Activated naive CD8-positive, alpha-beta T cell treated with anti-CD3 and anti-CD28 coated beads, Interleukin-2, amount 50 U/mL, for 16 hours (primary cell): ENCODE measurements at places on chromosomes 7 and 10.

- DNase-seq = no peak
Observed at GRCh38 chr10:112565434-112566053, 118.5 kb downstream of the VTI1A start.

DNA sequence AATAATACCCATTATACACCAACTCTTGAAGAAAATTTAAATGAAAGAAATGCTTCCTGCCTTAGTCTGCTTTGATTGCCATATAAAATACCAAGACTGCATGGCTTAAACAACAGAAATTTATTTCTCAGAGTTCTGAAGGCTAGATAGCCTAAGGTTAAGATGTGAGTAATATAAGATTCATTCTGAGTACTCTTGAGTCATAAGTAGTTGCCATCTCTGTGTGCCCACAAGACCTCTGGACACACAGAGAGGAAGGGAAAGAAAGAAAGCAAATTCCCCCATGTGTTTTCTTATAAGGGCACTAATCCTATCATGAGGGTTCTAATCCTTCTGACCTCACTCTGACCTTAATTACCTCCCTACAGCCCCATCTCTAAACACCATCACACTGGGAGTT, 201.2 kb downstream of the PTN start:
- no peak for DNase-seq

DNA sequence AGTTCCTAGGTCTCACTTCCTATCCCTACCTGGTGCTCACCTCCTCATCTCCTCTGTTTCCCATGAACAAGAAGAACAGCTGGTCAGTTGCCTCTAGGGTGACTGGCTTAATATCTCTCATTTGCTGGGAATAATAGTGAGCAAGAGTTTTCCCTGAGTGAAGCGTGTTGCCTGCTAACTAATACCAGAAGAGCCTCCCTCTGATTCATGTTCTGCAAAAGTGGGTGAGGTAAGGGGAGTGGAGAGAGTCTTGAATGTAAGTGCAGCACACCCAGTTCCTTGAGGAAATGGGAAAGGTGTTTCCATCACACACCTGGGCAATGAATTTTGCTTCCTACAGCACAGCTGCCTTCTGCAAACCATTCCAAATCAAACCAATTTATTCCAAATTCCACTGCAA, 29.6 kb downstream of the FZD1 start:
- DNase-seq = no peak

DNA sequence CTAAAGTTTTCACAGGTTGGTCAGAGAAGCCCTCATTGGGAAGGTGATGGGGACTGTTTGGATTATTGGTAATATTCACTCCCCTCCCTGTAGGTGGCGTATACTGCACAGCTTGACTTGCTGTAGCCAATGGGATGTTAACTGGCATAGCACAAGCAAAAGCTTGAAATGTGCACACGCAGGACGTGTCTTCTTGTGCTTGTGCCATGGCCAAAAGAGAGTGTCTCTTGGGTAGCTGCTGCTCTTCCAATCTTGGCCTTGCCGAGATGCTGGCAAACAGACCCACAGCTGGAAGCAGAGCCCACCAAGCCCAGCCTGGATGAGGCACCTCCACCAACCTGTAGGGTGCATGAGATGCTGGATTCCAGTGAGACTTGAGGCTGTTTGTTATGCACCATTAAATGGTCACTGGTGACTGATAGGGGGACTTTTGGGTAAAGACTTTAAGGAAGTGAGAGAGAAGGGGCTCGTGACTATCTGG, 266.0 kb downstream of the GRID1 start:
- DNase-seq = no peak

- DNase-seq = no peak
Observed at GRCh38 chr10:73577788-73578187, 13.4 kb downstream of the USP54 start.

GRCh38 chr7:70306173-70306572, 707.9 kb downstream of the AUTS2 start:
- no peak for DNase-seq

DNA sequence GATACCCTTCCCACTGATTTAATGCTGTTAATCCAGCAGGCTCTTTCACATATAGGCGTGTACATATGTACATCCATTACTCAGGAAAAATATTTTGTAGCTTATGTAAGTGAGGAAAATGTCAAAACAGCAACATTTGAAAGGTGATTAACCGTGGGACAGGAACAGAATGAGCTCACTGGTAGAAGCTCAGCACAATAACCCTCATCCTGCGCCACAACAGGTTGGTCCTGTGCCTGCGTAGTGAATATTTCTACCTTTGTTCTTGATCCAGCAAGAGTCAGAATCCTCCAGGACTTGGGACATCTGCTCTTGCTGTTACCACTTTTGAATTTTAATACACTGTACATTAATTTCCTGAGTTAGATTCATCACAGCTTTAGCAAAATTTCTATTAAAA, 359.4 kb downstream of the THSD7A start:
- DNase-seq = no peak

DNA sequence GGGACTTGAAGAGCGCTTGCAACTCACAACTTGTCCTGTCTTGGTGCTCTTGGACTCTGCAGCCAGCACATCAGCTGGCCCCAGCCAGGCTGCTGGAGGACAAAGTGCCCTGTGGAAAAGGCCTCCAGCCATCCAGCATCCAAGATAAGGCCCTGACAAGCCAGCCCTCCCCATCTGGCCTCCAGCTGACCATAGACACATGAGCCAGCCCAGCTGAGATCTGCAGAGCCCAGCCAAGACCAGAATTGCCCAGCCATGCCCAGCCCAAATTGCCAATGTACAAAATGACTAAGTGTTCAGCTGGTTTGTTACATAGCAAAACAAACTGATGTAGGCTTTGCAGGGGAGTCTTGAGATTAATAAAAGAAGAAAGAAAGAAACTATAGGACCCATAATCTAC, 36.0 kb upstream of the FRMD4A start:
- no peak for DNase-seq
